Activated CD4-positive, alpha-beta T cell treated with anti-CD3 and anti-CD28 coated beads, Interleukin-2, amount 50 U/mL, for 1 hour (primary cell): ENCODE measurements at places on chromosomes 16 and 17.

GRCh38 chr16:14334366-14335080 lies 263.4 kb downstream of the MRTFB start:
- DNase-seq, result no peak

DNA sequence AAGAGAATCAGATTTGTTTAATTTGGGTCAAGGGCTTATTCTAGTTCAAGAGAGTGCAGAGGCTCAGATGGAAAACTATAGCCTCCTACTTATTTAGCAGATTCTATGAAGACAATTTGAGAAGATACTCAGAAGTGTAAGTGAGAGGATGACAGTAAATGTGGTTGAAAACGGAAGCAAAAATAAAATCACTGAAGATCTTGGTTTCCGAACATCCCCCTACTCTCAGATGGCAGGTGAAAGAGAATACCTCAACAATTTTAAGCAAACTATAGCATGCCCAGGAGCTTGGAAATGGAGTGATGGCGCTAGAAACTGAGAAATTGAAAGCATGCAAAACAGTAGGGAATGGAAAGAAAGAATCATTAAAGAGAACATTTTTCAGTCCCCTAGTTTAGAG lies 705.5 kb upstream of the CDH8 start:
- no peak for DNase-seq

DNA sequence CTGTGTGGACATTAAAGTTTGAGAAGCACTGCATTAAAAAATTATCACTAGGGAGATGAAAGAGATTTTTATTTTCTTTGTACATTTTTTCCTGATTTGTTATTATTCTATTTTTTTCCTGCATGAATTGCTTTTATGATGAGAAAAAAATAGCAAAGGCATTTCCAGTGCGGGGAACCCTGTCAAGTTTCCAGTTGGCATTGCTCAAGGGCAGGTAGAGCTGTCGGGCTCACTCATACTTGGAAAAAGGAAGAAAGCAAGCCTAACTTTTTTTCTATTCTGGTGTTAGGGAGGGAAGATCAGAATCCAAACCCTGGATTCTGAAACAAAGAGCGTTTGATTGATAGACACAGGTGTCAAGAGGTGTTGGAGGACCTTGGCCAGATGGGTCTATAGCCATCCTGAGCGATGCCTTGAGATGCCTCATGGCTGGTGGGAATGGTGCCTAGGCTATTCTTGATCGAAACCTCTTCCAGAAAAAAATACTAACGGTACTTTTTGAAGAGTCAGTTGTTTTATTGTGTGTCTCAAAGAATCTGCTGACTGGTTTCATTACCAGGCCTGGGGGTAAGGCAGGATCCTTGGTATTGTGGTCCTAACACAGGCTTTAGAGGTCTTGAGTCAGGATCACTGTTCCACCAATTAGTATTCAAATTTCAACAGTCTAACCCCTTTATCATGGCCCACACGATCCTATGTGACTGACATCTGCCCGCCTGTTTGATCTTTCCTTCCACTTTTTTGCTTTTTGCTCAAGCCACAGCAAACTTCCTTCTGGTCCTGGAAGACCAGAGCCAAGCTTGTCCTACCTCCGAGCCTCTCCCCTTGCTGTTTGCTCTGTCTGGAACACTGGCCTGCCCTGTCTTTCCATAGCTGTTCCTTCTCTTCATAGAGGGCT lies 20.1 kb downstream of the SNX29 start:
- no peak for DNase-seq

DNA sequence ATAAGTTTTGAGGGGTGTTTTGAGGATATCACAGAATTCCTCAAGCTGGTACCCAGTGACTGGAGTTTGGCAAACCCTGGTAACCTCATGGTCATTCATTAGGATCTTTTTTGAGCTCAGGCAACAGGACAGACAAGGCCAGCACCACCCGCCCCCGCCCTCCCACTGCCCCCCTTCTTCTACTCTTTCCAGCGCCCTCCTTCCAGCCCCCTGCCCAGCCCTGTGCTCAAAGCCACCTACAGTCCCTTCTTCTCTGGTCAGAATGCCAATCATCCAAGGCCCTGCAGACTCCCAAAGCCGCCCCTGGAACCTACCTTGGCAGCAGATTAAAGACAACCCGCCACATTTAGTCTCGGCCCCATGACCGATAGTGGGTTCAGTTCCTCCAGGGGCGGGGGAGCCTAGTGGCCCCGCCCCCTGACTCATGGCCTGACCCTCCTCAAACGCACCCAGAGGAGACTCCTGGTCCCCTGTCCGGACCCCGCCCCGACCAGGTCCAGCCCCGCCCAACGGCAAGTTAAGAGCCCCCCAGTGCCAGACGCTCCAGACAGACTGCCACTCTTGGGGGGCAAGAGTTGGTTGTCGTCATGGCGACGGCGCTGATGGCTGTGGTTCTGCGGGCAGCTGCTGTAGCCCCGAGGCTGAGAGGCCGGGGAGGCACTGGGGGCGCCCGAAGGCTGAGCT lies at the start of gene NAGS:
TSS of gene NAGS (plus strand) at position 546 of the 684 bp plus-strand sequence. CDS start at position 588, 42 bp downstream.
- no peak for DNase-seq

GRCh38 chr16:67517155-67517445 lies 11.5 kb upstream of the RIPOR1 start:
- DNase-seq, result no peak

- no peak for DNase-seq
Measured at GRCh38 chr17:81471818-81472456, 40.7 kb downstream of the ACTG1 start.

GRCh38 chr16:15041271-15042004 lies 14.4 kb downstream of the NTAN1 start:
- no peak for DNase-seq

- no peak for DNase-seq
Measured at GRCh38 chr16:88926374-88926990, 50.5 kb downstream of the CBFA2T3 start.

DNA sequence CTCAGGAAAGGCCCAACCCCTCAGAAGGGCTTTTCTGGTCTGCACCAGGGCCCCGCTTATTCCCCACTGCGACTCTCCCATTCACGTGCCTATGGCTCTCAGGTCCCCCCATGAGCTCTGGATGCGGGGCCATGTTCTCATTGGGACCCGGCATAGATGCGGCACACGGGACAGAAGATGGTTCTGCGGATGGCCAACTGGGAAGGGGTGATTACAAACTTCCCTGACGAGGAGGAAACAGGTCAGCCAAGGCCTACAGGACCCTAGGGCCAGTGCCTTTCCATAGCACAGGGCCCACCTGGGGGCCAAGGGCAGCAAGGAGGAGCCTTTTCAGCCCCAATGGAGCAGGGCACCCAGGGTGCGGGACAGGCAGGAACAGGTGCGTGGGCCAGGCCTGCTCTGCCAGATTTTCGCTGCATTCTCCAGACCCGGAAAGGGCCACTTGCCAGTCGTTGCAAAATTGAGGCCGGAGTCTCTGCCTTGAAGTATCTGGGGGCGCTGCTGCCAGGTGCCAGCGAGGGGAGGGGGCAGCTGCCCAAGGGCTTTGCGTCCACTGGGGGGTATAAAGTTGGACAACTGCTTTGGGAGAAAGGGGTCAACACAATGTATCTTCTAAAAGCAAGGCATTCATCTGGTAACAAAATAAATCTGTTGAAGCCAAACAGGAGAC lies 20.5 kb downstream of the SLC7A5 start:
- no peak for DNase-seq

DNA sequence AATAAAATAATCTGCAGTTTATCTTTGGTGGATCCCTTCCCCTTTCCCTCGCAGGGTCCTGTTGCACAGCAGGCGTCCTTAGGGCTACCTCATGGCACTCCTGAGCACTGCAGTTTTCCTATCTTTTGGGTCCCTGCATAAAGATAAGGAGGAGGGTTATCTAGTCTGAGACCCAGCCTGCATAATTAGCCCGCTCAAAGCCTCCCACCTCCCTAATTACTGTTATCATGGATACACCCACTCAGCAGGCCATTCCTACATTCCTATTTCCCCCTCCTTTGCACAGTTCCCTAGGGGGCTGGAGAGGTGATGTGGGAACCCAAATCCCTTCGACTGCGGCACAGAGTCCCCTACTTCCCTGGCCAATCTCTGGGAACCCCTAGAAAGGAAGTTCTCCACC lies 5.1 kb upstream of the CLUH start:
- DNase-seq, result no peak

DNA sequence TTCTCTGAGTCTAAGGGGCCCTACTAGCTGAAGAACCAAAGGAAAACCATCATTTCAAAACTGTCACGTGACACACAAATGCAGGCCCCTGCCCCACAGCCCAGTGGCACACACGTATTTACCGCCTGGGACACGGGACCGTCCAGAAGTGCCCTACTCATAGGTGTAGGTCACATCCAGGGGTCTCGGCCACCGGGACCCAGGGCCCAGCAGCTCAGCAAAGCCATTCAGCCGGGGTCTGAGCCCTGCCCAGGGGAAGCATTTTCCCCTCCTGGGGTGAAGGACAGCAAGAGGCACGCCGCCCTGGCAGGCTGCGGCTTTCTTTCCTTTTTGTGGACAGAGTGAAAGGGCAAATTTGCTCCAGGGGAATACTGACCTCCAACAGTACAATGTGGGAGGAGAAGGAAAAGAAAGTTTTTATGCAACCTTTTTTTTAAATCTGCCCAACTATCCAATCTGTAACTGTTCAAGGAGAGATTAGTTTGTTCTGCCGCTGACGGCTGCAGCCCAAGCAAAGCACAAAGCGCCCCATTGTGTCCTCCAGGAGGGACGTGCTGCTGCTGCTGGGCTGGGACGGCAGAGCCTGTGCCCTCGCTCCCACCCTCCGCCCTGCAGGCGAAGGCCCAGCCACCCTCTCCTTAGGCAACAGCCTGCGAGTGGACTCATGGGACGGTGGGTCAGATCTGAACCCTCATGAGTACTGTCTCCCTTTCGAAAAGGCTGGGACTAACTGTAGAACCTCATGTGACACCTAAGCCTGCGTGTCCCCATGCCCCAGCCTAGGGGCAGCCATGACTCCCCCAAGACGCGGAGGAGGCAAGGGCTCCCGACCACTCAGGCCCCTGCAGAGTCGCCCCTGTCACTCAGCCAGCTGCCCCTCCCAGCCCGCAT lies 21.3 kb downstream of the SLC7A5 start:
- DNase-seq, result no peak

GRCh38 chr17:29573871-29574731 lies 5.6 kb downstream of the TP53I13 start:
- no peak for DNase-seq

DNA sequence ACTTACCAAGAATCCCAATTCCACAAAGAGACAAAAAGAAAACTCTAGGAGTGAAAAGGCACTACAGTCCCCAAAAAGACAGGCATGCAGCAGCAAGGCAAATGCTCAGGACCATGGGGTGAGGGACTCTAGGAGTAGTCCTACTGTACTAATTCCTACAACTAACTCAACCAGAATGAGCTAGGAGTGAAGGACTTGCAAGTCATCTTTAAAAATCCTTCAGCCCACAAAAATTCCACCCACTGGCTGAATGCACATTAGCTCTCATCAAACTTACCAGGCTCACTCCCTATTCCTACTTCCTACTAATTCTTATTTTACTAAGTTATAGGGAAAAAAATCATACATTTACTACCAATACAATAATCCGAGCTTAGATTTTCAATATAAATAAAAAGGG lies 141.7 kb upstream of the C17orf78 start:
- DNase-seq, result no peak

- no peak for DNase-seq
Measured at GRCh38 chr17:30483159-30483558, 6.0 kb downstream of the GOSR1 start.

- no peak for DNase-seq
Measured at GRCh38 chr16:79651363-79651762, 50.8 kb upstream of the MAF start.

- no peak for DNase-seq
Measured at GRCh38 chr16:5432166-5432565, 334.6 kb upstream of the EEF2KMT start.

DNA sequence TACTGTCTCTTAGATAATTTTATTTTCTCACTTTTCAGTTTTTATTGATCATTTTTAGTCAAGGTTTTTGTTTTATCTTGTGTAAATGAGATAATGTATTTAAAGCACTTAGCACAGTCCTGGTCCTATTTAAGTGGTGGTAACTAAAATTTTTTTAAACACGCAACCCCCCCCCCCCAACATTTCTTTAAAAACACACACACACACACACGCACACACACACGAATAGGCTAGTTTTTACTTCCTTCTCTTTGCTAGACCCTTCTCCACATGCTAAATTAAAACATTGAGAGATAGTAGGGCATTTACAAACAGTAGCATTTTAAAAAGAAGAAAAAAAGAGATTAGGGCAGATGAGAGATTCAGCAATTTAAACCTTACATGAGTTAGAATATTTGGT lies 5.0 kb downstream of the NFATC3 start:
- DNase-seq, result no peak

DNA sequence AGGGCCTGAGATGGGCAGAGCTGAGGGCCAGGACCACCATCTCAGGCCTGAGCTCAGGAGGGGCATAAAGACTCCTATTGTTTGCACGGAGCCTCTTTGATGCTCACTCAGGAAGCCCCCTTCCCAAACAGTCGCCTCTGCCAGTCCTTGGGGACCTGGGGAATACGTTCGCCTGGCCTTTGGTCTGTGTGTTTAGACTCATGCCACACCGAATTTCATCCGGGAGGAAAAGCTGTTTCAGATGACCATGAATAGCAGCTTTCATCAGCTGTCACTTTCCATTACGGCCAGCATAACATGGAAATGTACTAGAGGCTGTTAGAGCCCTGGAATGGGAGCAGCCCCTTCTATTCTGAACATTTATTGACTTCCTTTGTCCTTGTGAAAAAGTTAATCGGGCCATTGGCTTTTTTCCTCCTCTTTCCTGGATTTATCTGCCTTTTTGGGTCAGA lies 139.0 kb downstream of the HS3ST3A1 start:
- DNase-seq, result no peak

DNA sequence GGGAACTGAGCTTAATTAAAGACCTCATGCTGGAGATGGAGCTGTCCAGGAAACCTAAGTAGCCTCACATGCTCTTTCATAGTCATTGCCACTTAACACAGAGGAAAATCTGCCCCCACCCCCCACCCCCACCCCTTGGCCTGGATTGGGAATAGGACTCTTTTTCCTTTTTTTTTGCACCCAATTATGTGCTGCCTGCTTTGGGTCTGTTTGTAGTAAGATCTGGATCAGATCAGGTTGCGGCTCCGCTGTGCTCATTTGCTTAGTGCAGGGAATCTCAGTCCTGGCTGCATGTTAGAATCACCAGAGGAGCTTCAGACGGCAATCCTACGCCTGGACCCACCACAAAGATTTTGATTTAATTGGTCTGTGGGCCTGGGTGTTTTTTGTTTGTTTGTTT lies 219.0 kb downstream of the UTP18 start:
- no peak for DNase-seq

- DNase-seq, result no peak
Measured at GRCh38 chr17:4476511-4477070, 22.1 kb upstream of the SPNS2 start.

DNA sequence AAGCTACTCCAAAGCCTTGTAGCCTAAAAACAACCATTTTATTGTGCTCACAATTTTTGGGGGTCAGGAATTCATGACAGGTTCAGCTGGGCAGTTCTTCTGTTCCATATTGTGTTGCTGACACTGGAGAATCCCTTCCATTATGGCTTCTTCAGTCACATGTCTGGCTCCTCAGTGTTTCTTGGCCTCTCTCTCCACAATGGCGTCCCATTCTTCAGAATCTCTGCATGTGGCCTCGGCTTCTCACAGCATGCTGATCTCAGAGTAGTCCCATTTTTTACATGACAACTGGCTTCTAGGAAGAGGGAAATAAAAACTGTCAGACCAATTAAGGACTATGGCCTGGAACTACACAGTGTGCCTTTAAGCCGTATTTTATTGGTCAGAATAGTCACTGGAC lies 49.7 kb downstream of the NF1 start:
- no peak for DNase-seq
